ENCODE measurements at places on chromosomes 4 and X. TPM values are rescaled to one million over a fixed set of nuclear protein-coding genes. Genes with fewer than 3 reads are reported as not detected.

The CXorf49 gene
- total RNA-seq, result not detected

The CT47B1 gene
- total RNA-seq, result not detected

The ADH1C gene
- not detected for total RNA-seq

The SPP1 gene
- total RNA-seq, result 7.2 TPM

The PTPN13 gene
- total RNA-seq, result 0.07 TPM

The ARHGAP24 gene
- not detected for total RNA-seq

The BGN gene
- not detected for total RNA-seq

The USP11 gene
- 41.7 TPM for total RNA-seq

DNA sequence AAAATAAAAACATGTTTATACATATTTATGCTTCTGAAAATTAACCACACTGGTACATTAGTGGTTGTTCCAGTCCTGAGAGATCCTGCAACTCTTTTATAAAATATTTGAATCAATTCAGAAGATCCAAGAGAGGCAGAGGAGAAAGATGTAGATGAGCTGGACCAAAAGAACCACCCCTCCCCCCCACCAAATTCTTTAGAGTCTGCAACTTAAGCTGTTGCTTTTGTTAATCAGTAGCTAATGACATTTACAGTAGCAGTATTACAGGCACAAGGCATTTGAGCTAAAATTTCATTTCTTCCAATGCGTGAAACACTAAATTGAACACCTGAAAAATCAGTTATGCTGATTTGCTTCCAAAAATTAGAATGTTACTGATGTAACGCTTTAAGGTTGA, 61.5 kb downstream of the PDK3 start:
- DNase-seq, result no peak
- no peak overlapping the region for H3K27ac ChIP-seq
- H3K4me1 ChIP-seq, result no peaks in the 10 kb centered on the region

- no peaks in the 10 kb centered on the region for H3K4me1 ChIP-seq
- H3K27ac ChIP-seq, result no peak overlapping the region
- no peaks in the 10 kb centered on the region for H3K36me3 ChIP-seq
- DNase-seq, result no peak
Observed at GRCh38 chr4:85701861-85702321, 226.9 kb downstream of the ARHGAP24 start.

DNA sequence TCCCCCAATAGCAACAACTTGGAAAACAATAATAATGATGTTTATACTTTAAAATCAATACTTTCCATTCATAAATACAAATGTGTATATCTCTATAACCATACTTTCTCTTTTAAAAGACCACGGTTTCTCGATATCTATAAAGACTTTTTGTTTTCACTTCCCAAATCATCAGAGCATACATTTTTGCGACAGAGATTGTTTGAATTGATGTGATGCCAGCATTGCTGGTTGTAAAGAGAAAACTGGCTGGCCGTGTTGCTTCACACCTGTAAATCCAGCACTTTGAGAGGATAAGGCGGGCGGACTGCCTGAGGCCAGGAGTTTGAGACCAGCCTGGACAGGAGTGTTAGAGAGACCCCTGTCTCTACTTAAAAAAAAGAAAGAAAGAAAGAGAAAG, 77.6 kb upstream of the ZNF518B start:
- no peak overlapping the region for H3K4me3 ChIP-seq
- no peaks in the 10 kb centered on the region for H3K27me3 ChIP-seq
- H3K4me1 ChIP-seq, result no peaks in the 10 kb centered on the region
- no peaks in the 10 kb centered on the region for H3K36me3 ChIP-seq

DNA sequence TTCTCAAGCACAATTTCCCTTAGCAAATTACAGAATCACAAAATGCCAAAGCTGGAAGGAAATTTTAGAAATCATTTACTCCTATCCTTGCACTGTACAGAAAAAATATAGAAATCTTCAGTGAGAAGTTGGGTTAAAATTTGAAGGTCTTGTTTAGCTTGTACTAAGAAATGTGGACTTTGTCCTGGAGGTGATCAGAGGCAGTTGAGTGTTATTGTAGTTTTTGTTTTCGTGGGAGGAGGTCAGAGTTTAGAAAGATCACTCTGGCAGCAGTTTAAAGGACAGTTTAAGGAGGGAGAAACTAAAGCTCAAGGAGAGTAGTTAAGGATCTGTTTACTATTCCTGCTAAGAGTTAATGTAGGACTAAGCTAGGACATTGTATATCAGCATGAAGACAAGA, 54.4 kb upstream of the CXorf51B start:
- no peak overlapping the region for H3K4me3 ChIP-seq
- no peak overlapping the region for H3K27ac ChIP-seq
- no peak for DNase-seq
- no peaks in the 10 kb centered on the region for H3K4me1 ChIP-seq

DNA sequence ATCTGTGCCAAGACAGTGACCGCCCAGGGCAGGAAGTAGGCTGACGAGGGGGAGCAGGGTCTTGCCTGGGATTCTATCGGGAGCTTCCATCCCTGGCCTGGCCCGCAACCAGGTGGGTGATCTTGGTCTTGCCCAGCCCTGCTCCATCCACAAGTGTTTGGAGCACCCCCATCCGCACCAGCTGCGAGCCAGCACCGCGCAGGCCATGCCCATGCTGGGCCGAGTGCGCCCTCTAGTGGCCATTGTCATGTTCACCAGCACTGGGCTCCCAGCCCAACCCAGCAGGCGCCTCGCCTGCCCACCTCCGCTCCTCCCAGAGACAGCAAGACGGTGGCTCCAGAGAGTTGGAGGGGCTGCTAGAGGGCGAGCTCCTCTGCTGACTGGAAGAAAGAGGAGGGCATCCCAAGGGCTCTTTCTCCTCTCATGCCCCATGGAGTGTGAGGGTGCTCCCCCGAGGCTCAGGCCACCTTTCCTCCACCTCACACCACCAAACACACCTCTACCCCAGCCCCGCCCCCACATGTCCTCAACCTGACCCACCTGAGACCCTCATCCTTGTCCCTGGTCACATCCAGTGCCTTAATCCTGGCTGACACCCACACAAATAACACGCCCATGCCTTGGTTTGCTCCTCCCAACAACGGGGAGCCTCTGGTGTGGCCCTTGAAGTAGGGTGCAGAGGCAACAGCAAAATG, 9.8 kb upstream of the ATP2B3 start:
- H3K4me1 ChIP-seq, result no peaks in the 10 kb centered on the region
- no peak overlapping the region for H3K27ac ChIP-seq
- H3K27me3 ChIP-seq, result no peaks in the 10 kb centered on the region
- peak; percentile 87 for DNase-seq

GRCh38 chr4:82049294-82049693, 324.5 kb downstream of the HNRNPD start:
- no peak overlapping the region for H3K4me3 ChIP-seq
- H3K27me3 ChIP-seq, result no peaks in the 10 kb centered on the region
- H3K27ac ChIP-seq, result no peak overlapping the region
- no peak for DNase-seq

DNA sequence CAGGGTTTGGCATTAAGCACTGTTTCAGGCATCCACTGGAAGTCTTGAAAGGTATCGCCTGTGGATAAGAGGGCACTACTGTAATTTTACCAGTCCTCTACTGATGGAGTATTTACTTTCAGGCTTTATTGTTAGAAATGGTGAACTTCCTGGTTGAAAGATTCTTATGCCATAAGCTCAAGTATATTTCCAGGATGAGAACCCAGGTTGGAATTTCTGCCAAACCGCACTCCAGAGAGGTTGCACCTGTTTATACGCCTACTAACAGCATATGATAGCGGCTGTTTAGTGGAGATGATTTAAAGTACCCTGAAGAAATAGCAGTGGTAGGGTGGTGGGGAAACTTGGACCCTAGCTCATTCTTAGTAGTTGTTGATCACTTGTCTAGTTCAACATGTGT, 9.9 kb downstream of the FNIP2 start:
- H3K27me3 ChIP-seq, result no peaks in the 10 kb centered on the region
- peaks cover 16% of the 10 kb centered on the region for H3K4me1 ChIP-seq
- no peak overlapping the region for H3K27ac ChIP-seq
- H3K36me3 ChIP-seq, result no peaks in the 10 kb centered on the region
- no peak overlapping the region for H3K4me3 ChIP-seq

- no peaks in the 10 kb centered on the region for H3K36me3 ChIP-seq
- no peaks in the 10 kb centered on the region for H3K4me1 ChIP-seq
- H3K27ac ChIP-seq, result no peak overlapping the region
- H3K27me3 ChIP-seq, result no peaks in the 10 kb centered on the region
- no peak for DNase-seq
Observed at GRCh38 chr4:171621646-171622045, 191.6 kb upstream of the GALNTL6 start.

GRCh38 chr4:98260047-98260578, 1.1 kb upstream of the RAP1GDS1 start:
- peaks cover 28% of the 10 kb centered on the region for H3K4me1 ChIP-seq
- H3K27ac ChIP-seq, result peak overlapping the region; percentile 87
- peak overlapping the region; percentile 83 for H3K4me3 ChIP-seq
- DNase-seq, result no peak
- H3K27me3 ChIP-seq, result no peaks in the 10 kb centered on the region

- DNase-seq, result no peak
- H3K36me3 ChIP-seq, result peaks cover 10% of the 10 kb centered on the region
- no peaks in the 10 kb centered on the region for H3K27me3 ChIP-seq
- no peak overlapping the region for H3K4me3 ChIP-seq
- H3K27ac ChIP-seq, result no peak overlapping the region
Observed at GRCh38 chr4:38676986-38677385, 13.0 kb downstream of the KLF3 start.

- no peak overlapping the region for H3K27ac ChIP-seq
- H3K27me3 ChIP-seq, result no peaks in the 10 kb centered on the region
- H3K36me3 ChIP-seq, result no peaks in the 10 kb centered on the region
Observed at GRCh38 chrX:133413218-133413925, 1.9 kb downstream of the GPC4 start.

DNA sequence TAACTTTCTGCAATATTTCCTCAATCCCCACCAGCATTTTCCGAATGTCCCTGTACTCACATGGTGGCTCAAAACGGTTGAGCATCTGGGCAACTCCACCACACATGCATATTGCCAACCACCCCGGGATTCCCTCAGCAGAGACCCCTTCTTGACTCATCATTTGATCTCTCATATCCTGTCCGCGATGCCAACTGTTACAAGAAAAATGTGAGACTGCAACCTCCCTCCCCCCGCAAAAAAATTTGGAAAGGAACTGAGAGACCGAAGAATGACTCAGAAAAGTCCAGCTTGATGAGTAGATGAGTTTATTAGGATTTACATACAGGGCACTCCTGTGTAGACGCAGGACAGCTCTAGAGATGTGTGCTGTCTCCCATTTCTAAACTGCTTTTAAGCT, 561.4 kb downstream of the ZIC3 start:
- no peak for DNase-seq
- H3K4me1 ChIP-seq, result no peaks in the 10 kb centered on the region
- H3K27me3 ChIP-seq, result no peaks in the 10 kb centered on the region

GRCh38 chr4:155639704-155640523, 26.7 kb upstream of the GUCY1A1 start:
- peaks cover 4% of the 10 kb centered on the region for H3K4me1 ChIP-seq
- H3K36me3 ChIP-seq, result no peaks in the 10 kb centered on the region
- DNase-seq, result no peak
- no peak overlapping the region for H3K27ac ChIP-seq

DNA sequence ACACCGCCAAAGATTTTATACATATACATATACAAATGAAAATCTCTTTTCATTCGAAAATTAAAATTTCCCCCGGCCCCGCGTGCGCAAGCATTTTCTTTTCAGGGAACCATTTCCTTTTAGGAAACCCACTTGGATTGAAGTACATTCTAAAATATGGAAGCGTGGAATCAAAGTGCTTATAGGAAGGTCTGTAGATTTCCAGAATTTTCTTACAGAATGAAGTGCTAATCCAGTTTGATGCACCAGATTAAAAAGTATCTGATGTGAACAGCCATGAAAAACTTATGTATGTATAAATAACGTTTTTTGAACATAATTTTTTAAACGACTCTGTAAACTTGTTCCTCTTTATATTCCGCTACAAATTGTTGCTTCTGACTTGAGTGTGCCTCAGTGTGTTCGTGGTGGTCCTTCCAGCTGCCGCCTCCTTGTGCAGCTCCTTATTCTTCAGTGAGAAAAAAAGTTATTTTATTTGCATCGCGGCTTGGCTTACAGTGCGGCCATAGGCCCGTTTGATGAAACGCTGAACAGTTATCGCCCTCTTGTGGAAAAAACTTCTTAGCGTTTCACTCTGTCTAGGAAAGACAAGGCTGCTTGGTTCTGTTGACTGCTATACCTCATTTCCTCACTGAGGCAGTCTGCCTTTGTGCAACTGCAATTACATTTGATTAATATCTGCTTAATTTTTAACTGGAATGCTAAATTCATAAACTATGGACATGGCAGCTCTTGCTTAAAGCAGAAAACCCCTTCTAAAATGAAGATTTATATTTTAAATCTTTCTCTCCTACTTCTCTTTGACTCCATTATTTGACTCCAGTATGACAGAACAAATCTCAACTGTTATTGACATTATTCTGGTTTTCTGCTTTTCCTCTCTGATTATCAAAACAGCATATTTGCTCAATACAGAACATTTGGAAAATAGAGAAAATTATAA, 4.7 kb upstream of the NKX6-1 start:
- H3K4me1 ChIP-seq, result peaks cover 4% of the 10 kb centered on the region
- H3K27me3 ChIP-seq, result peaks cover 49% of the 10 kb centered on the region
- no peaks in the 10 kb centered on the region for H3K36me3 ChIP-seq
- H3K27ac ChIP-seq, result no peak overlapping the region

- no peaks in the 10 kb centered on the region for H3K27me3 ChIP-seq
- H3K27ac ChIP-seq, result no peak overlapping the region
- no peak overlapping the region for H3K4me3 ChIP-seq
- H3K4me1 ChIP-seq, result no peaks in the 10 kb centered on the region
Observed at GRCh38 chr4:111045992-111046391, 423.1 kb upstream of the PITX2 start.

DNA sequence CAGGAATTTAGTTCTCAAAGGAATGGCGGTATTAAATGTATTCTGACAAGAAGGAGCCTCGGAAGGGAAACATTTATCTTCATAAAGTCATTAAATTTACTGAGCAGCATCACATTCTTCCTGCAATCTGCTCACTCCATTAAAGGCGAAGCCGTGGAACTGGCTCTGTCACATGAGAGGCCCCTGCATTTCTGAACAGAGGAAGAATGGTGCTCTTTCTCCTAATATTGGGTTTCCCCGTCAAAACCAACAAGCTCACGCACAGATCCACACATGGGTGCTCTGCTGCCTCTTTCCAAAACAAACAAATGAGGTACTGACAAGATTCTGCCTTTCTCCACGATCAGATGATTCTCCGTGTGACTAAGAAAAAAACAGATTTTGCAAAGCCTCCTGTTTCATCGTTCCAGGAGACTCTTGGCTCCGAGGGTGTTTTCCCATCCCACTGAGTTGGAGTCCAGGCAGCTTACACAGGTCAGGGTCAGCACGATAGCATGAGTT, 191.2 kb downstream of the IDS start:
- no peak for DNase-seq
- H3K27ac ChIP-seq, result no peak overlapping the region
- no peaks in the 10 kb centered on the region for H3K27me3 ChIP-seq
- no peaks in the 10 kb centered on the region for H3K36me3 ChIP-seq
- no peaks in the 10 kb centered on the region for H3K4me1 ChIP-seq

- no peaks in the 10 kb centered on the region for H3K36me3 ChIP-seq
- H3K4me1 ChIP-seq, result no peaks in the 10 kb centered on the region
- no peak overlapping the region for H3K4me3 ChIP-seq
- no peak for DNase-seq
Observed at GRCh38 chr4:72022553-72022952, 9.2 kb upstream of the NPFFR2 start.

Data from CD8-positive, alpha-beta memory T cell (primary cell).